Stimulated activated CD8-positive, alpha-beta memory T cell treated with anti-CD3 and anti-CD28 coated beads, Interleukin-15, amount 100 ng/mL, for 1 hour (primary cell): ENCODE measurements at places on chromosomes 13 and 19.

- no peak for DNase-seq
Observed at GRCh38 chr19:41307090-41307875, 2.7 kb upstream of the CCDC97 start.

DNA sequence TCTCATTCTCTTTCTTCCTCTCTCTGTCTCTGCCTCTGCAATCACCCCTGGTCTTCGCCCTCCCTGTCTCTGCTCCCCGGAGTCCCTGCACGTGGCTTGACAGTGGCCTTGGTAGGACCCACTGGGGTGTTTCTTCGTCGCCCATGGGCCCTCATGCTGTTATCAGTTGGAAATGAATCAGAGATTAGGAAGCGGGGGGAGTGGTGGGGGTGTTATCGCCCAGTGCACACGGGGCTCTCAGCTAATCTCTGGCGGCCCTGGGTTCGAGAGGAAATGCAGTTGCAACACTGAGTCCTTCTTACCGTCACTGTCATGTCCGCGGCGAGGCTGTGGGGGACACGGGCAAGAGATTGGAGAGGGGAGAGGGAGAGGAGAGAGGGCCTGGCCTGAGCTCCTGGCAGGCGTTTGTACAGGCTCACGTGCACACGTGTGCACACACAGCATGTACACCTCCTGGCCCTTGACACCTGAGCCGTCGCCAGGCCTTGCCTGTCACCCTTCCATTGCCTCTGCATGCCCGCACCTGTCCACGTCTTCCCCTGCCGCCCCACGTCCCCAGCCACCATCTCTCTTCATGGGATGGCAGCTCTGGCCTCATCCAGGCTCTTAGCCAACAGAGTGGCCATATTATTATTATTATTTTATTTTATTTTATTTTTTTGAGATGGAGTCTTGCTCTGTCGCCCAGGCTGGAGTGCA lies 37.8 kb upstream of the SLC7A10 start:
- no peak for DNase-seq

- no peak for DNase-seq
Observed at GRCh38 chr13:23960566-23961156, 63.4 kb upstream of the C1QTNF9B start.

DNA sequence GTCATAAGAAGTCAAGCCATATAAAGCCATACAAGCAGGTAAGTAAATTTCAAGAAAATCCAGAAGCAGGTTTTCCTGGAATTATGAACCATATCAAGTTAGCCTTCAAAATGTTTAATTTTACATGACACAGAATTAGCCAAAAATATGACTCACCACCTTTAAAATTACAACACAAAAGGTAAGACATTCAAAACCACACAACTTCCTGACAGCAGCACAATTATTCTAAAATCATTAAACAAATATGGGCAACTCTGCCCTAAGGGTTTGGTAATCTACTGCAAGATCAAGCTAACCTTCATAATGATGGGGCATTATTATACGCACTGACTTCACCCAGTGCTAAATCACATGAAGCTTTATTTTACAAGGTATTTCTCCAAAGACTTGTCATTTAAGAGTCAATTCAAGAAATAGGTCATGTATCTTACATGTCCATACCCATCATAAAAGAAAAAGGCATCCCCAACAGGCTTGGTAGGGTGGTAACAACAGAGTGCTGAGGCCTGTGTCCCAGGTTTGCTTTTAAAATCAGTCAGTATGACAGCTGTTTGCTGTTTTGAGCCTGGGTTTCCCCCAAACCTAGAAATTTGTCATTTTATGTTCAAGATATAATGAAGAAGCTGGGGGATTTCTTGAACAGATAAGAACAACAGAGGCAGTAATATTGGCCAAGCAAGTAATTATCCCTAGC lies 15.2 kb downstream of the RCBTB1 start:
- no peak for DNase-seq

DNA sequence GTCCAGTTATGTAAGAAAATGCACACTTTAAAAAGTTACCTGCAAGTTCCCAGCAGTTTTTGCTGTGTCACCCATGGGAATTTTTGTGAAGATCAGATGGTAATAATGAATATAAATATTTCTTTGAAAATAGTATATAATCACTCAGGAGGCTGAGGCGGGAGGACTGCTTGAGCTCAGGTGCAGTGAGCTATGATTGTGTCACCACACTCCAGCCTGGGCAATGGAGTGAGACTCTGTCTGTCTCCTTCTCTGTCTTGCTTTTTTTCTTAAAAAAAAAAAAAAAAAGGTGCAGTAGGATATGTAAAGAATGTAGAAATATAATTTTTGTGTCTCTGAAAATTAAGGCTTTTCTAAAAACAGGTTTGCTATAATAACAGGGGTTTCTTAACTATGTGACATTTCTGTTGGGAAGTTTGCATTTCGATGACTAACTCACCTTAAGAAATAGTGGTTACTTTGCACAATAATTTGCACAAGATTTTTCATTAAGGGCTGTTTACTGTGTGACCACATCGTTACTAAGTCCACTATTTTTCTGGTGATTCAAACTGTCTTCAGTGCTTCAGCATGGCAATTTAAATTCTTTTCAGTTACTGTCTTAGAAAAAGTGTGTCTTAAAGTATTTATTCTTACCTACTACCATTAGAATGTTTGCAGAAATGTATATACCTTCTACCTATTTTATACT lies 37.3 kb downstream of the DNAJC3 start:
- no peak for DNase-seq

DNA sequence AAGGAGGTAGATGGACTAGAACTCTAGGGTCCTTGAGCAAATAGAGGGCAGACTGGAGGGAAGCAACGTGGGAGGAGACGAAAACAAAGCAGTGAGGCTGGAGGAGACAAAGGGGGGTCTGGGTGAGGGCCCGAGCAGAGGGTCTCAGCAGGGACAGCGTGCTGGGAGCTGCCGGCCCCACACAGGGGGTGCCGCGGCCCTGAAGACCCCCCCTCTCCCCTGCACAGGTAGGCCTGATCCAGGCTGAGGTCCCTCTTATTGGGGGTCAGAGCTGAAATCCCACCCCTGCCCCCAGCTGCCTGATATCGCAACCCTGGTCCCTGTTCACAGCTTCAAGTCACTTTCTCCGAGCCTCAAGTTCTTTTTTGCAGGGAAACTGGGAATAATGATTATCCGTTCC lies 8.7 kb downstream of the EPS8L1 start:
- DNase-seq: no peak

DNA sequence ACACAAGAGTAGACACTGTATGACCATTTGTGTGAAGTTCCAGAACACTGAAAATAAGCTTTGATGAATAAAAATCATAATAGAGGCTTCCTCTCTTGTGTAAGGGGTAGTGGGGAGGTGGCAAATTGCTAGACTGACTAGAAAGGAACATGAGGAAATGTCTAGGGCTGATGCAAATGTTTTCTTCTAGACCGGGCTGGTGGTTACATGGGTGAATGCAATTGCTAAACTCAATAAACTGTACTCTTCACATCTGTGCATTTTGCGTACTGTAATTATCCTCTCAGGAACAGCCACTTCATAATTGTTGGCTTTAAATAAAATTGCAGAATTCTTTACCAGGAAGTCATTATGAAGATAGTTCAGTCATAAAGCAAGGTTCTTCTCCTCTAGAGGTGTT lies 5.2 kb upstream of the KBTBD7 start:
- no peak for DNase-seq

- no peak for DNase-seq
Observed at GRCh38 chr13:77508959-77509620, 26.4 kb upstream of the SCEL start.

GRCh38 chr13:58620176-58620575 lies 988.6 kb downstream of the PCDH17 start:
- no peak for DNase-seq

GRCh38 chr13:39371706-39372105 lies 231.3 kb downstream of the LHFPL6 start:
- DNase-seq: no peak

- DNase-seq: no peak
Observed at GRCh38 chr19:41014643-41015042, 23.6 kb downstream of the CYP2B6 start.

GRCh38 chr19:10639836-10640235 lies 14.3 kb upstream of the ILF3 start:
- no peak for DNase-seq

GRCh38 chr13:105625691-105626090 lies 909.8 kb downstream of the EFNB2 start:
- no peak for DNase-seq

DNA sequence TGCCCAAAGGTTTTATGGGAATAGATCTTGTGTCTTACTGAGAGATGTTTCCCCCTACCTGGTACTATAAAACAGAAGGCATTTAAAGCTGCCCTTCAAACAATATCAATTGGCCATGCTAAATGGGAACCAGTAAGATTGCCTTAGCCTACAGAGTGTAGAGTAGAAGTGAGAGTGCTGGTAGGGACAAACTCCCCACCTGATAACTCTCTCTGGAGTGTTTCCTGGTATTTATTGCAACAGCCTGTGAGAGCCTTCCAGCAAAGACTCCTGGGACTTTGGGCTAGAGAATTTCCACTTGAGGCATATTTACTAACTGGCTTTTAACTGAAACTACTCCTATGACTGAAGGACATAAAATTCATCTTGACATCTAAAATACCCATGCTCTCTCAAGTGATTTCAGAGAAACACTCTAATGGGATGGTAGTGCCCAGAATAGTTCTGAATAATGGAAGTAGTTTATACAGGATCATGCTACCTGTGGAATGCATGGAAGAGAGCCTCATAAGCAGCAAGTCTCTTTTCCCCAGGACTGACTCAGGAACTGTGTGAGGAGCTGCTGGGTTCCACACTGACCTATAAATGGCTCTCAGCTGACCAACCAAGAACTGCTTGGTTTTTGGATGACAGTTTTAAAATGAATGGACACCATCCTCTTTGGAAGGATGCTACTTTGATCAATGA lies 132.7 kb upstream of the SLITRK5 start:
- no peak for DNase-seq

- DNase-seq: no peak
Observed at GRCh38 chr13:112651311-112651710, 38.5 kb upstream of the ATP11A start.

GRCh38 chr19:53224606-53225005 lies 30.1 kb downstream of the ZNF677 start:
- DNase-seq: no peak

DNA sequence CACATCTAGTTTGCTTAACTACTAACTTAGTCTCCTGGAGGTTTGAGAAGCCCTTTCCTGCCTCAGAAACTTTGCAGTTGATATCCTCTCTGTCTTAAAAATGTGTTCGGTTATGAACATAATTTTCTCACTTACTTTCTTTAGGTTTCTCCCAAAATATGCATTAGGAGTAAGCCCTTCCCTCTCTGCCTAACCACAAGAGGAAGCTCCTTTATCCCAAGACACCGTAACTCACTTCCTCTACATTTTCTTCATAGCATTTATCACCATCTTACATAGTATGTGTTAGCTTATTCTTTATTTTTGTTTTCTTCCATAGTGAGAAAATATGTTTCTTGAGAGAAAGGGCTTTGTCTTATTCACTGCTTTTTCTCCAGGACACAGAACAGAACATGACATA lies 952.5 kb upstream of the ATXN8OS start:
- no peak for DNase-seq

GRCh38 chr13:30266756-30267155 lies 40.6 kb downstream of the KATNAL1 start:
- DNase-seq: no peak

DNA sequence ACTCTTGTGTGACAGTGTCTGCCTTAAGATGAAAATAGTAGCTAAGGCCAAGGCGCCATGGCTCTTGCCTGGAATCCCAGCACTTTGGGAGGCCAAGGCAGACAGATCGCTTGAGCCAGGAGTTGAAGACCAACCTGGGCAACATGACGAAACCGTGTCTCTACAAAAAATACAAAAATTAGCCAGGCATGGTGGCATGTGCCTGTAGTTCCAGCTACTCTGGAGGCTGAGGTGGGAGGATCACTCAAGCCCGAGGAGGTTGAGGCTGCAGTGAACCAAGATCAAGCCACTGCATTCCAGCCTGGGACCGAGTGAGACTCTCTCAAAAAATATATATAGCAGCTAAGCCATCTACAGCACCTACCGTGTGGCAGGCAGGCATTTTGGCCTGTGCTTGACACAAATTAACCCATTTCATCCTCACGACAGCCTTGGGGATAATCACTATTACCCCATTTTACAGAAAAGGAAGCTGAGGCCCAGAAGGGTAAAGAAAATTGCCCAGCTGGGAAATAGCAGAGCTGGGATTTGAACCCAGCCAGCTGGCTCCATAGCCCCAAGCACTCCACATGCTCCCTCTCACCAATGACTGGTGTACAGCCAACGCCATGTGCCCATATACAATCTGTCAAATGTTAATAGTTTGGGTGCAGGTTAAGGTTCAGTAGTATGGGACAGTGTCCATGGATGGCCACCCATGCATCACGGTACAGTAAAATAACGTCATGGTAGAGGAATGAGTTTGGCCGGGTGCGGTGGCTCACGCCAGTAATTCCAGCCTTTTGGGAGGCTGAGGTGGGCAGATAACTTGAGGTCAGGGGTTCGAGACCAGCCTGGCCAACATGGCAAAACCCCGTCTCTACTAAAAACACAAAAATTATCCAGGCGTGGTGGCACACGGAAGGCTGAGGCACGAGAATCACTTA lies 3.1 kb downstream of the SLC1A5 start:
- DNase-seq: no peak

GRCh38 chr13:42574011-42574410 lies at the start of gene TNFSF11:
Gene TNFSF11, plus strand, starts transcription at chr13:42574152. Its CDS starts 152 bp downstream, at chr13:42574304.
- no peak for DNase-seq

DNA sequence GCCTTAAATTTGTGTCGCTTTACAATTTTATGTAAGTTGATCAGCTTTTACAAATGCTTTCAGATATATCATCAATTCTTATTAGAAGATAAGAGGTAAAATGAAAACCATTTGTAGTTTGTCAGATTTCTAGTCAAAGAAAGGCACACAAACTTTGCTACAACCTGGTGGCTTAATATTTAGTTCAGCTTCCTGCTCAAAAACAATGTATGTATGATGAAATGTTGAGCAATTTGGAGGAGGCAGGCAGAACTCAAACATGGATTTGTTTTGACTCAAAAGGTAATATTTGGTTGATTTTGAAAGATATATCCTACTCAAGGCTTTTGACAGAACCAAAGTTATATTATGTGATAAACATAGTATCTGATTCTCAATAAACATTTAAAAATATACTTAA lies 24.2 kb downstream of the NEK5 start:
- DNase-seq: no peak

DNA sequence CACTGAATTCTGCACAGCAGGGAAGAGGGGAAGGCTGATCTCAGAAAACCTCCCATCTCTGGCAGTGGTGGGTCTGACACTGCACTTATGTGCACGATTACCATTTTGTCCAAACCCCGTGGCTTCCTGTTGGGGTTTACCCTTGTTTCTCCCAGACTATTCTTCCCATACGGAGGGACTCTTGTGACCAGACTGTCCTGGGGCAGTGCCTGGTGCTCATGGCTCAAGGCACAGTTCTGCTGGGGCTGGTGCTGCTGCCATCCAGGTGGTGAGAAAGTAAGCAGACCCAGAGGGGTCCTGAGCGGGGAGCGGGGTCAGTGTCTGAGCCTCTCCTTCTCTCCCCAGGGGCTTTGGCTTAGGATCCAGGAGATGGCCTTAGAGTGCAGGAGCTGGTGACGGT lies 5.1 kb upstream of the SIGLEC9 start:
- no peak for DNase-seq
